ENCODE measurements at places on chromosomes 2 and 18.

GRCh38 chr18:50839996-50840395 lies 20.2 kb upstream of the MRO start:
- DNase-seq = no peak

DNA sequence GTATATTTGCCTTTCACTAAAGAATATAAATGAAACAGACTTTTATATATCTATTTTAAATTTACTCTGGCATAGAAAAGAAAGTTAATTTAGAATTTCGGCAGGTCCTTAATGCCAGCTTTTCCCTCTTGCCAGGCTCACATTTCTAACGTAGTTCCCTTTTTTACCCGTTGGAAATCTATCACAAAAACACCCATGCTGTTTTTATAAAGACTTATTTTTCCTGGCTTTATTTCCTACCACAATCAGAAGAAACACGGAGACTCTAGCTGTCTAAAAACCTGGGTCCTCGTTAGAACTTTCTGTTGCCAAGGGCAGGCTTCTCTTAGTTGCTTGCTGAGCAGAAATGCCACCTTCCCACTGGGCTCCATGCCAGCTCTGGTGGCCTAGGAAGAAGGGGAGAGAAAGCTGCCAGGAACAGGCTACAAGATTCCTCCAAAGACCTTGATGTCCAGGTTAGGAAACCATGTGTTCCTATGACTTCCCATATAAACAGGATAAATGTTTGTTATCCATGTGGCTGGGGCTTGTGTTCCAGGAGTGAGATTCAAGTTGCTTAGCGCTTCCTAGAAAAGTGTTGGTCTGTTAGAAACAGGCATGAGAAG lies 17.8 kb upstream of the TMEM18 start:
- no peak for DNase-seq

GRCh38 chr2:211187602-211188001 lies 631.2 kb downstream of the CPS1 start:
- no peak for DNase-seq

DNA sequence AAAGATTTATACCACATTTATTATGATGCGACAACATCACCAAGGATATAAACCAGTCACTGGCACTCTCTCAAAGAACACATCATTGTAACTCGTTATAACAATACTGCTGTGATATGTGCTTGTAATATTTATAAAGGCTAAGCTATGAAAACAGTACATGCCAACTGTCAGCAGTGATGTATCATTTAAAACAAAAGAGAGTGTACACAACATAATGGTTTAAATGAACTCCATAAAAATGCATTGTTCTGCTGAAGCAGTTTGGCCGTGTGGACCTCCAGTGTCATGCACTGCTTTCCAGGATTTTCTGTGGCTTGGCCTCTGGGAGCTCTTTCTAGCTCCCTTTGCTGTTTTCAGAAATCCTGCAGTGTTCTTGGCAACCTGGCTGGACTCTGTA lies 215.6 kb downstream of the MTX2 start:
- no peak for DNase-seq

DNA sequence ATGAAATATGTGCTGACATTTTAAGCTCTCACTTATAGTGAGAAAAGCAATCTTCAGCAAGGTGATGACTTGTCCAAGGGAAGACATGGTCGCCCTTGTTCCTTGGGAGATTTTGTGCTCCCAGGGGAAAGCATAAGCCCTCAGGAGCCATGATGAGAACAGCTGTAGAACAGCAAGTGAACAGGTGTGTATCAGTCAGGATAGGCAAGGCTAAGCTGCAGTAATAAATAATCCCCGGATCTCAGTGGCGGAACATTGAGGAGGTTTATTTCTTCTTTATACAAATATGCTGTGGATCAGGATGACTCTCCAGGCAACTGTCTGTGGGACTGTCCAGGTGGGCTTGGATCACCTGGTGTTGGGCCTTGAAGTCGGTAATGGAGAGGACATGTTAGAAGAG lies 103.1 kb downstream of the MSH2 start:
- no peak for DNase-seq

GRCh38 chr2:55391615-55392242 lies 27.9 kb downstream of the CCDC88A start:
- no peak for DNase-seq

DNA sequence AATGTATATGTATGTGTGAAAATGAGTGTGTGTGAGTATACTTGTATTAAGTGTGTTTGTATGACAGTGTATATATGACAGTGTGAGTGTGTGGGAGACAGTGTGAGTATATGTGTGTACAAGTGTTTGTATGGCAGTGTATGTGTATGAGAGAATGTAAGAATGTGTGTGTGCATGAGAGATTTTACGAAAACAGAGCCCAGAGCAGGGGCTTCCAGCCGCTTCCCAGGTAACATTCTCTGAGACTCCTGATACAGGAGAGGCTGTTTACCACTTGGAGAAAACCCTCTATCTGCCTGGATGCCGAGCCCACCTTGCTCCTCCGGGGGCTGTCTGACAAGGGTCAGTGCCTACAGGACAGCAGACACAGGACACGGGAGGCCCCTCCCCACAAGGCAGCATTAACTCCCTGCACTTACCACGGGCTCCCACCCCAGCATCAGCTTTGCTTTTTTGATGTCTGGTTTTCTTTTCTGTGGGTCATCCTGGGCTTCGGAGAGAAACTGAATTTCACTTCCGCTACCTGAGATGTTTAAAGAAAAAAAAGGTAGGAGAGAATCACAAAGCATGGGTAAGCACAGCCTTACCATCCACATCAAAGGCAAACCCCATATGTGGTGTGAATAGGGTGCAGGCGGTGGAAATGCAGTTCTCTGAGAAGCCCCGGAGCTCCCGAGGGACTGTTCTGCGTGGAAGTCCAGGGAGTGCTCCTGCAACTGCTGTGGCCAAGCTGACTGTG lies 97.6 kb downstream of the UXS1 start:
- DNase-seq = peak; percentile 61

DNA sequence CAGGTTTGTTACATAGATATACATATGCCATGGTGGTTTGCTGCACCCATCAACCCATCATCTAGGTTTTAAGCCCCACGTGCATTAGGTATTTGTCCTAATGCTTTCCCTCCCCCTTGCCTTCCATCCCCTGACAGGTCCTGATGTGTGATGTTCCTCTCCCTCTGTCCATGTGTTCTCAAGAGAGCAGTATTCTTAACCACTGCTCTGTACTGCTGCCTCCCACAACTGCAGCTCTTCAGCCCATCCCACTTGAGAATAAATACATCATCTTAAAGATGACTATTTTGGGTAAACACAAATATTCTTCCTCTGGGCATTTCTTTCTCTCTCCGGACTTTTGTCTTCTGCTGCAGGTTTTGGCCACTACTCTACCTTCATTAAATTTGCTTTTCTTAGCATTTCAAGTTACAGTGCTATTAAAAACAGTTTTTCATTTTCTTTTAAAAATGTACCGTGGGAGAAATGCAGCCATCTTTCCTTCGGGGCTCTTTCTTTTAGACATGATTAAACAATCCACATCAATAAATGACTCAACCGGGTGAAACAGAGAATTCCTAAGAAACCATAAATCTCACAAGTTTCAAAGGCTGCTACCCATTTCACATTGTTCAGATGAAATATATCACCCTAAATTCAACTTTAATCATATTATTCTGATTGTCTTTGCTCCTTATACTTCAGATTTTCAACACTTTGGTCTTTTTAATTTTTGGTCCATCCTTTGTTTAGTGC lies 323.4 kb downstream of the GALNT13 start:
- DNase-seq = no peak

- DNase-seq = no peak
Measured at GRCh38 chr2:202039278-202040078, 5.8 kb downstream of the FZD7 start.

DNA sequence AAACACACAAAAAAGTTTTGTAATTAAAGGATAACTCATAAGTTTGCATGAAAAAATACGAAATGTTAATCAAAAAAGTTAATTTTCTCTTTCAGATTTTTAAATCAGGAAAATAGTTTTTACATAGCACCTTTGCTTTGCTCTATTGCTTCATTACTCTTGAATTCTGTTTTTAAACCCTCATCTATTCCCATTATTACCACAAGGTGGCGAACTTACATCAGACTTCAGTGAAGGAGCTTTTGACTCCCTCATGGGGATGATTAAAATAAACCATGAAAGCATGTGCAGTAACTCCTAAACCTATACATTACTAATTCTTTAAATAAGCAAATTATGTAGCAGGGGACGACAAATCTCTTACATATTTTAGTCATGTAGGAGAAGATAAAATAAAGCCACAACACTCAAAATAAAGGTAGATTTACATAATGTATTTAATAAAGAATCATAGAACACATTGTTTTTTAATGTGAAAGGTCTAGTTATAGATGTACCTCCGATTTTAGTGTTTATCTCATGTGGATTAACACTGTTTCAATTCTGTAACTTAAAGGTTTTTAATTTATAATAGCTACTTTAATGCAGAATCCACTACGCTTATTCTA lies 105.2 kb downstream of the NETO1 start:
- no peak for DNase-seq

DNA sequence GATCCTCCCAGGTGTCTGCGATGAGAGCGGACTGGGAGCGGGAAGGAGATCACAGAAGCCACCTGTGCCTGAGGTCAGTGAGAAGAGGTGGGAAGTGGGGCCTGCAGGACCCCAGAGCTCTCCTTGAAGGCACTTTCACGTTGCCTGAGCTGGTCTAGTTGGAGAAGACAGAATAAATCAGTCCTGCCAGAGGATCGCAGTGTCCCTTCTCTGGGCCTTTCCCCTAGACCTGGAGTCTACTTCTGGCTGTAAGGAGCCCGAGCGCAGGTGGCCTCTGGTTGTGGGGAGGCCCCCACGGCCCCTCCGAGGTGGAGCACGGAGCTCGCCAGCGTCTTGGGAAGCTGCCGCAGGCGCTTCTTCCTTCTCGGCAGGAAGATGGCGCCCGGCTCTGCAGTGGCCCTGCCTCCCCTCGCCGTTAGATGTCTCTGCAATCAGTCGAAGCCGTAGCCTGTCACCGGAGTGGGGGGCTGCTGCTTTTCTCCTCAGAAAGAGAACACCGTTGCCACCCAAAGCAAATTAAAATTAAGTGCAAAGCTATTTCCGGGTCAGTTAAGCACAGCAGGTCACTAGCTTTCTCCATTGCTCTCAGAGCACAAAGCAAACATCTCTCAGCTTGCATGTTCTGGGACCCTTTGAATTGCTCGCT lies 212.0 kb upstream of the MYT1L start:
- DNase-seq = no peak

GRCh38 chr2:88613921-88614320 lies 13.3 kb downstream of the EIF2AK3 start:
- DNase-seq = no peak

- no peak for DNase-seq
Measured at GRCh38 chr2:128250229-128251025, 68.2 kb downstream of the HS6ST1 start.

DNA sequence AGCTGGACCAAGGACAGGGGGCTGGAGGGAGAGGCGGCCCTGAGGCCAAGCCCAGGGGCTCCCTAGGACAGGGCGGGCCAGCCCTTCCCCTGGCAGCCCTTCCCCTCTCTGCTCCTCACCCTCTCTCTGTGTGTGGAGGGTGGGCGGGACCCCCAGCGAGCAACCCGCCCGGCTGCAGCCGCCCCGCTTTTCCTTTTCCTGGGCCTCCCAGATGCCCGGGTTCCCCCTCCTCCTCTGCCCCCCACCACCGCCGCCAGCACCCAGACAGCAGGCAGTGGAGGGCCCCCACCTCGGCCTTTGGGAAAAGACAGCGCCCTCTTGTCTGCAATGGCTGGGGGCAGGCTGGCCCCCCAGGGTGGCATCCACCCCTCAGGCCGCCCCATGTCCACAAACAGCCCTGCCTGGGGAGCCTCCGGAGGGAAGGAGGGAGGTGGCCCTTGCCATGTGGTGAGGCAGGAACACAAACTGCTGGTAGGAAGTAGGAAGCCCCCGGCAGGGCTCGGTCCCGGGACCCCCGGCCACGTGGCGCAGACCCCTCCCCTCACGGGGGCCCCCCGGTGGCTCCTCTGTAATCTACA lies 135.1 kb upstream of the CTDP1 start:
- DNase-seq = no peak

GRCh38 chr18:78123144-78123909 lies 856.3 kb upstream of the SALL3 start:
- no peak for DNase-seq

DNA sequence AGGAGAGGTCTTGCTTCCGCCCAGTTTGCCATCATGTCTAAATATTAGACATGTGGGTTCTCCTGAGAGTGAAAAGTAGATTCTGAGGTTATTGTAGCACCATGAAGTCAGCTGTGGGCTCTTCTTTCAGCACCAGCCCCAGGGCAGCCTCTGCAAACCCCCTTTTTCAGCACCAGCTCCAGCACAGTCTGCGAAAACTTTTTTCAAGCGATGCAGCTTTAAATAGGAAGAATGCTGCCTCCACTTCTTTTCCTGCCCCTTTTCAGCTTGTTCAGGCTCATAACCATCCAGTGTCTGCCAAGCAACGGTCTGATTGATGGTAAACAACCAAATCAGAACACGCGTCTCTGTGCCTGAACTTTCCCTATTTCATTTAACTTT lies at the start of gene COL5A2:
TSS of gene COL5A2 (minus strand) at position 192 of the 381 bp plus-strand sequence. CDS start at position 35, 157 bp downstream.
- no peak for DNase-seq

GRCh38 chr2:109216332-109216731 lies 87.3 kb downstream of the SH3RF3 start:
- no peak for DNase-seq

- no peak for DNase-seq
Measured at GRCh38 chr18:21747268-21747667, 6.7 kb downstream of the MIB1 start.

- DNase-seq = no peak
Measured at GRCh38 chr18:48636436-48636835, 97.6 kb downstream of the CTIF start.

GRCh38 chr2:236162031-236162845 lies 5.9 kb downstream of the GBX2 start:
- DNase-seq = no peak

GRCh38 chr2:232588031-232588430 lies 37.5 kb downstream of the EIF4E2 start:
- DNase-seq = no peak

DNA sequence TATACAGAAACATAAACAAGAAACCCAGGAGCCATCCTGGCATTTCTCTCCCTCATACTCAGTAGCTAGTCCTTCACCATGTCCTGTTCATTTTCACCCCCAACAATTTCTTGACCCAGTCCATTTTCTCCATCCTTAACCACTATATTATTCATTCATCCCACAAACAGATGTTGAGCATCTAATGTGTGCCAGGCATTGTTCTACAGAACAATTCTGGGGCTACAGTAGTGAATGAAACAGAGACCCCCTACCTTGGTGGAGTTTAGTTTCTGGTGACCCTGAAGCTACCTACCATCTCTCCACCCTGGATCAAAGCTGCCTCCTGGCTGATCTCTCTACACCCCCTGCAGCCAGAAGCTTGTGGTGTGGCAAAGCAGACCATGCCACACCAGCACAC lies 27.5 kb upstream of the BZW1 start:
- DNase-seq = no peak

DNA sequence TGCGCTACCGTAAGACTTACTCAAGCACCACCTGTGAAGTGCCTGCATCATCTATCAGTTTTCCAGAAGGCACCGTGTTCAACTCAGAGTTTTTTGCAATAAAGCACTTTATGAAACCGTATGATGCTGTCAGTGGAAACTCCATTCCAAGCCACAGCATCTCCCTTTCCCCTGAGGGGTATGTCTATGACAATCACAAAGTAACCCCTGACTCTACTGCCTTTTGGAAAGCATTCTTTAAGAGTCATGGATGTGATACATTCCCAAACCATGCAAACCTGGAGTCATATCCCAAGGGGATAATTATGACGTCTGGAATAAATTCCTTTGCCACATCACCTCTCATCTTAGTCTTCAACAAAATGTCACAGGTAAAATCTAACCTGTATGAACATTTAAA lies 39.2 kb downstream of the UNC50 start:
- no peak for DNase-seq

- DNase-seq = no peak
Measured at GRCh38 chr2:115999039-115999438, 1556.6 kb downstream of the DPP10 start.

Data from CD8-positive, alpha-beta memory T cell (primary cell).